Right renal cortex interstitium (tissue), 3 donors: ENCODE measurements at places on chromosomes 7 and 10. TPM values are rescaled to one million over a fixed set of nuclear protein-coding genes. Genes with fewer than 3 reads are reported as not detected.
A peak's percentile ranks its signal among the peaks of the same experiment; 100 is the strongest.

DNA sequence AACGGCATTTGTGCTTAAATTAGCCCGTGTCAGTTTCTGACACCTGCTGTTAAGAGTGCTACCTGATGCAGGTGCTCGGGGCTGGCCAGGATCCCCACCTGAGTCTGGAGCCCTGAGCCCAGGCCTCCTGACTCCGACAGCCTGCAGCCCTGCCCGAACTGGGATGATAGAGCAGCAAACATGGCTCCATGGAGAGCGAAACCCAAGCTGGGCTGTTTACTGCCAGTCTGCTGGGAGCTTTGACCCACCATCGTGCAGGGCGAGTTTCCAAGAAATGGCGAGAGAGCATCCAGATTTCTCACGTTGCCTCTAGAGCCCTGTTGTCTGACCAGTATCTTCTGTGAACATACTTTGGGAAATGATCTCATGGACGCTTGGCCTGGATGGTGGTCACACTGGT, 66.2 kb downstream of the MGMT start:
- no peak for DNase-seq

ADGRA1 gene
- 1.2 TPM for polyA plus RNA-seq

SNCG gene
- 13.1 TPM for polyA plus RNA-seq

DNA sequence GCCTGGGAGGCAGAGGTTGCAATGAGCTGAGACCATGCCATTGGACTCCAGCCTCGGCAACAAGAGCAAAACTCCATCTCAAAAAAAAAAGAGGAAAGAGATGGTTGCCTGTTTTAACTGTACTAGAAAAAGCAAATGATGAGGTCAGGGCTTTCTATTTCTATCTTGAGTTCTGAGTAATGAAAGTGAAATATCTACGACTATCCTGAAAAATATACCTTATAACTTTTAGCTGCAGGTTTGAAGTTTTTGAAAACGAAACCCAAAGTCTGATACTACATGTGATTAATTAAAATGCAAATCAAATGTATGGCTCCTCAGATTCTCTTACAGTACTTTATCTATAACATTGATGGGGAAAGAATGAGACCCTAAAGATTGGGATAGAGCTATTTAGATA, 636.2 kb upstream of the LRRN3 start:
- DNase-seq: no peak

KEL gene
- polyA plus RNA-seq: 2.0 TPM

DNA sequence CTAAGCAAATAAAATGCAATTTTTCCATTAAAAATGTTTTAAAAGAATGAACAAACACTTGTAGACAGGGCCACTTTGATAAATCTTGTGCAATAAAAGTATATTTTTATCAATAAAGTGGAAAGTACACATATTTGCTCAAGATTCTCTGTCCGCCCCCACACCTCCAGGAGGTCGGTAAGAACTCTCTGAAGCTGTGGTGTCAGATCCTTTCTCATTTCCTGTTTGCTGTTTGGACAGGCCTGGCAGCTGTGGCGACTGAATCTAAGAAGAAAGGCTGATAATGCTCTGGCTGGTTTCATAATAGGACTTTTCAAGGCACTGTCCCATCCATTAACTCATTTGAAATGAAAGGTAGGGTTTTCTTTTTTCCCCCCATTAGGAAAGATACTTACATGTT, 15.3 kb upstream of the ASB4 start:
- no peak for DNase-seq

ZP3 gene
- 2.5 TPM for polyA plus RNA-seq

SP8 gene
- polyA plus RNA-seq: not detected

NPC1L1 gene
- 2.5 TPM for polyA plus RNA-seq

STEAP1 gene
- polyA plus RNA-seq: 14.3 TPM

- no peak for DNase-seq
These were observed 37.8 kb downstream of the DPCD start for GRCh38 chr10:101625821-101626412.

DNA sequence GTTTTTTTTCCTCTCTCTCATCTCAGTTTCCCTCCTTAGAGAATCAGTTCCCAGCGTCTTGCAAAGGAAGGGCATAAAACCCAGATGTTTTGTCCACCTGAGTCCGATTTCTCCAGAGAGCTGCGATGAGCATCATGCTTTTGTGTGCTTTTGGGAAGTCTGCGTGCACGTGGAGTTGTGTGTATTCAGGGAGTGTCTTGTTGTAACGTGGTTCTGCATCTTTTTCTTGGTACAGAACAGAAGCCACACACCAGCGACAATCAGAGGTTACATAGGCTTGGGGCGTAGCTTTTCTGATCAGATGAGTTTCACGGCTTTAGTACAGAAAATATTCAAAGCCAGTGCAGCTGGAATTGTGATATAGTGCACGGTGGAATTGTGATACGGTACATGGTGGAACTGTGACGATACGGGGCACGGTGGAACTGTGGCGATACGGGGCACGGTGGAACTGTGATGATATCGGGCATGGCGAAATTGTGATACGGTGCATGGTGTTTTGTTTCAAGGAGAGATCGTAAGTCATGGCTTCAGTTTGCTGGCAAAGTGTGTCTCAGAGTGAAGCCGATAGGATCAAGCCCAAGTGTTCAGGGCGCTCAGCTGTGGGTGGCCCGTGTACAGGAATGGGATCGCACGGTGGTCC, 32.8 kb downstream of the FOXK1 start:
- no peak for DNase-seq

TOMM7 gene
- polyA plus RNA-seq: 545 TPM

GRCh38 chr10:61125560-61126170, 181.7 kb upstream of the RHOBTB1 start:
- no peak for DNase-seq

DNA sequence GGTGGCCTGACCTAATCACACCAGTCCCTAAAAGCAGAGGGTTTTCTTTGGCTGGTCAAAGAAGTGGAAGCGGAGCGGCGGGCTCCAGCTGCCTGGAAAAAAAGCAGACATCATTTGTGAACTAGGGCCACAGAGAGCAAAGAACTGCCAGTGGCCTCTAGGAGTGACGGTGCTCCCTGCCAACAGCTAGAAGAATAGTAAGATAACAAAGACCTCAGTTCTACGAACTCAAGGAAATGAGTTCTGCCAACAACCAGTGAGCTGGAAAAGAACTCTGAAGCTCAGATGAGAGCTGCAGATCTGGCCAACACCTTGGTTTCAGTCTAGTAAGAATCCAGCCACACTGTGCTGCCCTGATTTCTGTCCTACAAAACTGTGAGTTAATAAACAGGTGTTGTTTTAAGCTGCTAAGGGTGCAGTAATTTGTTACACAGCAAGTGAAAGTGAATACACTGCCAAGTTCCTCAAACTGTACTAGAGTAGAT, 178.0 kb downstream of the SRPK2 start:
- no peak for DNase-seq

GRCh38 chr7:109437957-109438356, 868.3 kb downstream of the DNAJB9 start:
- no peak for DNase-seq

DNA sequence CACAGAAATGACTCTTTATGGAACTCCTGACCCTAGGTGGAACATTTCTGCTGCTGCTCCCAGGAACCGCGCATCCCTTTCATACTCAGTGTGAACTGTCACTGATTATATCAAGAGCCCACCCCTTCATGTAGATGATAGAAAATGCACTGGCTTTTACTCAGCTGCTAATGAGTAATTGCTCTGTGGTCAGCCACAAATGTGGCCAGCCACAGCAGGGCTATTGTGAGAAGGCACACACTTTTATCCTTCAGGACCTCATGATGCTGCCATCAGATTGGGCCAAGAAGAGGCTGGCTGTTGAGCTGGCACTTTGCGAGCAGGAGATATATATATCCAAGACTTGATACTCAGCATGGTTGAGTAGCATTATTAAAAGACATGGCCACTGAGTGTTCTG, 124.7 kb downstream of the CFAP58 start:
- no peak for DNase-seq

SDK1 gene
- polyA plus RNA-seq: 5.8 TPM

DNA sequence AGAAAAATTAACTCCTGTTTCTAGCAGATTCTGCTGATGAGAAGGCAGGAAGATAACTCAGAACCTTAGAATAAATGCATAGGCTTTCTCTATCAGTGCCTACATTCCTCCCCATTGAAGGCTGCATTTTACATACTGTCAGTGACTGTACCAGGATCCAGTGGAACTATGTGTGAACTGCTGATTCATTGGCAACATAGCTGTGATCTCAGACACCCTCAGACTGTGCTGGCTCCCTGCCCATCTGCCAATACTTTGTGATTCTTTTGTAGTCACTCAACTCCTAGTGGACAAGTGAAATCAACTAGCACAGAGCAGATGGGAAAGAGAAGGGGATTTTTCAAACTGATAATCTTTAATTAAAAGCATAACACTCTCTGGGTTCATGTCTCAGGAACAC, 375.8 kb downstream of the MDFIC start:
- no peak for DNase-seq

DNA sequence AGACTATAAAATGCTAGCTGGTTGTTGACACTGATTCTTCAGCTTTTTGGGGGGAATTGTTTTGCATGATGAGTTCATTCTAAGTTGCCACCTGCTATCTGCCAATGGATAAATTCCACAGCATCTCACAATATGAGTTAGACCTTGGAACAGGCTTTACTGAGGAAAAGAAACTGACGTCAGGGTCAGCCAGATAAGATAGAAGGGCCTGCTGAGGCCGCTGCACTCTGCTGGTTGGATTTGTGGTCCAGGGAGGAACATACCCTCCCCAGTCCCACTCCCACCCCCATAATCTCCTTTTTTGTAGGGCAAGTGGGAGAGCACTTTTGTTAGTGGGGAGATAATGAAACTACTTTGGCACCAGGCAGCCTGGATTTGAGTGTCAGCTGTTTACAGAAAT, 110.6 kb upstream of the PRR15 start:
- no peak for DNase-seq

ABCB1 gene
- polyA plus RNA-seq: 21.1 TPM

- no peak for DNase-seq
These were observed 363.8 kb downstream of the PRPF18 start for GRCh38 chr10:13950543-13950939.

- no peak for DNase-seq
These were observed 154.2 kb downstream of the EGFR start for GRCh38 chr7:55172881-55173609.

DNA sequence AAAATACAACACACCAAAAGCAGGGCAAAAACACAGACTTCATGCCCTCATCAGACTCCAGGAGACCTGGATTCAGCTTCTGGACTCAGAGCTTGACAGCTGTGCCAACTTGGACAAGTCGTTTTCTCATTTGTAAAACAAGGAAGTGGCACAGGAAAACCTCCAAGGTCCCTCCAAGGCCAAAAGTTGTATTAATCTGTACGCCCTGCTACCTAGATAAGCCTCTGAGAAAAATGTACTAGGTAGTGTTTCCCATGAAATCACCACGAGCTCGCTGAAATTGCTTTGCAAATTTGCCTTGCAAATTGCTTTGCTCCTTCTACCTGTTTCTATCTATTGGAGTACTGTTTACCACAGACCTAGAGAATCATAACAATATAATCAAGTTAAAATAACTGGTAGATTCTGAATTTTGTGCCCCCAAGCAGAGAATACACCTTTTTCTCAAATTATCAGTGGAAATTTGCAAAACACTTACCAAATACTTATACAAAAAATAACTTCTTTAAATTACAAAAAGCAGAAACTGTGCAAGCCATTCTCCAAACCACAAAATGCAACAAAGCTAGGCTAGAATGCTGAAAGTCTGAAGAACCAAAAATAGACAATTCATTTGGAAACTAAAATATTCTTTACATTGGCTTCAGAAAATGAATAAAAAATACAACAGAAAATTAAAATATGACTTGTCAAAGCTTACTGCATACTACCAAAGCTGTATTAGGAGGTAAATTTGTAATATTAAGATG, 158.1 kb upstream of the CHST15 start:
- DNase-seq: no peak

- no peak for DNase-seq
These were observed 2.8 kb downstream of the DUSP5 start for GRCh38 chr10:110500515-110500905.

CYP2C19 gene
- not detected for polyA plus RNA-seq

- DNase-seq: no peak
These were observed 683 bp downstream of the MACROH2A2 start for GRCh38 chr10:70053218-70053840.

TMEM229A gene
- 0.16 TPM for polyA plus RNA-seq

- DNase-seq: no peak
These were observed 265.5 kb downstream of the KCNMA1 start for GRCh38 chr10:77371848-77372799.

DNA sequence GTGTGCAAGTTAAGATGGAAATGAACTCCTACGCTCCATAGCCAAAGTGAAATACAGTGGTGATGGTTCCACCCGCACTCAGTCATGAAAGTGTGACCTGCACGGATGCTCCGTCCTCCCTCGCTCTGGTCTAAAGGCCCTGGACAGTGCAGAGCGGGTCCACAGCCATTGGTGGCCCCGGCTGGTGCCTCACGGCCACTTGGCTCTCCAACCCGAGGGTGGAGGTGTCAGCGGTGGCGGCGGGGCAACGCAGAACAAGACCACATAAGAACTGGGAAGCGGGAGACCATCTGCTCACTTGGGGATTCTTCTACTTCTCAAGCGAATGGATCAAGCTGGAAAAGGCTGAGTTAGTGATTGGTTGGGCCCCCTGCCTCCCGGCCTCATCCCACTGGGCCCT, 60.7 kb downstream of the NKX6-2 start:
- DNase-seq: no peak

MACROH2A2 gene
- polyA plus RNA-seq: 76.9 TPM

DNA sequence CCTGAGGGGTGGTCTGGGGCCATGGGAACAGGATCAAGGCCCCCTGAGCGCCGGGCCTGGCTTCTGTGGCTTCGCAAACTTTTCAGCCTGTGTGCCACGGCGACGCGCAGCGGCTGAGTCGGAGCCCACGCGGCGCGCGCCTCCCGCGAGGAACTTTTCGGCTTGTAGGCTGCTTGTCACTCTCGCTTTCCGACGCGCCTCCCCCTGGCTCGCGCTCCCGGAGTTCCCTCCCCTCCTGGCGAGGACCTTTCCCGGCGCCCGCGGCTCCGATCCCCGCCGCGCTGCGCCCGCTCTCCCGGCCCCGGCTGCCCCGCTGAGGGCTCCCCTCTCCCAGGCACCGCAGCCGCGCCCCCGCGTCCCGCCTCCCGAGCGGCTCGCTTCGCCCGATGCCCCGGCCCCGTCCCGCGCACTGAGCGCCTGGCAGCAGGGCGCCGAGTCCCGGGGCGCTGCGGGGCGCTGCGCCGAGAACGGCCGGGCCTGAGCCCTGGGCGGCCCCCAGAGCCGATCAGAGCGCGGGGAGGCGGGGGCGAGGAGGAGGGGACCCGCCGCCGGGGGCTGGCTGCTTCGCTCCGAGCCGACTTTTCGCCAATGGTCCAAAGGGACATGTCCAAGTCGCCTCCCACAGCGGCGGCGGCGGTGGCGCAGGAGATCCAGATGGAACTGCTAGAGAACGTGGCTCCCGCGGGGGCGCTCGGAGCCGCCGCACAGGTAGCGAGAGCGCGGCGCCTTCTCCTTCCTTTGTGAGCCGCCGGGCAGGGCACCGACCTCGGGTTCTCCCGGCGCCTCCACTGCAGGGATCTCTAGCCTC, at the start of gene CACNB2:
Gene CACNB2 (plus strand): TSS at position 276 of the 808 bp plus-strand sequence.
- no peak for DNase-seq

GRCh38 chr7:113710310-113711096, 208.3 kb downstream of the PPP1R3A start:
- peak; percentile 68 for DNase-seq

GRCh38 chr7:15085366-15085765, 182.8 kb upstream of the DGKB start:
- DNase-seq: no peak
